Melanocyte of skin (primary cell): ENCODE measurements at places on chromosomes 2 and 18. TPM values are rescaled to one million over a fixed set of nuclear protein-coding genes. Genes with fewer than 3 reads are reported as not detected.

The RFX8 gene
- total RNA-seq, result not detected in 2 replicates

The DQX1 gene
- total RNA-seq, result under 0.01 TPM in 1 of 2 replicates, not detected in the other

The UGT1A10 gene
- not detected in 2 replicates for total RNA-seq

The SLC38A11 gene
- 2.3 TPM in 1 of 2 replicates, not detected in the other for total RNA-seq

The CNPPD1 gene
- total RNA-seq, result 23.0 and 26.6 TPM in 2 replicates

The SERPINB8 gene
- 15.7 and 20.1 TPM in 2 replicates for total RNA-seq

The WDR54 gene
- total RNA-seq, result 40.0 and 42.9 TPM in 2 replicates

The TUBA3D gene
- total RNA-seq, result not detected in 2 replicates

The IRS1 gene
- 16.7 and 16.9 TPM in 2 replicates for total RNA-seq

The AKAIN1 gene
- total RNA-seq, result not detected in 2 replicates

The ANO7 gene
- 0.34 and 1.1 TPM in 2 replicates for total RNA-seq

The EPC2 gene
- 11.4 and 24.4 TPM in 2 replicates for total RNA-seq

The KCNJ3 gene
- total RNA-seq, result not detected in 2 replicates

The TMEFF2 gene
- not detected in 2 replicates for total RNA-seq

The OTOS gene
- total RNA-seq, result not detected in 2 replicates

The CLIP4 gene
- 30.6 and 58.0 TPM in 2 replicates for total RNA-seq

The GAREM2 gene
- total RNA-seq, result 1.4 and 2.2 TPM in 2 replicates

The ABCG8 gene
- total RNA-seq, result 0.15 TPM in 1 of 2 replicates, not detected in the other

The NPHP1 gene
- 2.7 and 4.0 TPM in 2 replicates for total RNA-seq

The HDLBP gene
- total RNA-seq, result 369 and 747 TPM in 2 replicates

The KANSL3 gene
- 24.7 and 32.0 TPM in 2 replicates for total RNA-seq

The GPBAR1 gene
- total RNA-seq, result 0.15 TPM in 1 of 2 replicates, not detected in the other

The FSHR gene
- total RNA-seq, result not detected in 2 replicates

The OTX1 gene
- total RNA-seq, result 0.33 TPM in 1 of 2 replicates, not detected in the other

The ERBB4 gene
- total RNA-seq, result under 0.01 TPM in 1 of 2 replicates, not detected in the other

The ALK gene
- total RNA-seq, result 0.69 and 2.9 TPM in 2 replicates

The CAVIN2 gene
- 0.36 TPM in 1 of 2 replicates, not detected in the other for total RNA-seq

The ZNF396 gene
- total RNA-seq, result 1.1 and 2.1 TPM in 2 replicates

The SH3BP4 gene
- 18.6 and 32.3 TPM in 2 replicates for total RNA-seq

The UGT1A8 gene
- total RNA-seq, result not detected in 2 replicates

The TRIM43 gene
- total RNA-seq, result not detected in 2 replicates

The LYG2 gene
- not detected in 2 replicates for total RNA-seq

The PLGLB1 gene
- 0.33 and 1.5 TPM in 2 replicates for total RNA-seq

The FSIP2 gene
- total RNA-seq, result under 0.01 TPM in 2 replicates

The VWC2L gene
- total RNA-seq, result not detected in 2 replicates

The HJURP gene
- total RNA-seq, result 32.7 and 40.6 TPM in 2 replicates

The CHST9 gene
- total RNA-seq, result under 0.01 and 0.73 TPM in 2 replicates

The UPP2 gene
- not detected in 2 replicates for total RNA-seq

The ANKRD62 gene
- total RNA-seq, result under 0.01 TPM in 1 of 2 replicates, not detected in the other

The PPM1G gene
- 48.9 and 63.6 TPM in 2 replicates for total RNA-seq

The LAMA3 gene
- under 0.01 and 0.31 TPM in 2 replicates for total RNA-seq

The STK36 gene
- total RNA-seq, result 32.3 and 36.7 TPM in 2 replicates

The GALNT13 gene
- not detected in 2 replicates for total RNA-seq

The SLC23A3 gene
- total RNA-seq, result 1.1 and 1.4 TPM in 2 replicates

The CIDEA gene
- total RNA-seq, result 0.62 TPM in 1 of 2 replicates, not detected in the other

The ECEL1 gene
- total RNA-seq, result not detected in 2 replicates

The KATNAL2 gene
- total RNA-seq, result 2.1 and 4.0 TPM in 2 replicates

The ARID5A gene
- 7.6 and 13.1 TPM in 2 replicates for total RNA-seq

The SMCHD1 gene
- total RNA-seq, result 71.9 and 110 TPM in 2 replicates

The MC5R gene
- not detected in 2 replicates for total RNA-seq

The DTNA gene
- total RNA-seq, result 5.7 and 13.0 TPM in 2 replicates

The LTBP1 gene
- total RNA-seq, result 2.3 and 4.3 TPM in 2 replicates

The GPAT2 gene
- total RNA-seq, result under 0.01 TPM in 1 of 2 replicates, not detected in the other

The CABYR gene
- 1.5 and 2.7 TPM in 2 replicates for total RNA-seq
